ENCODE measurements at places on chromosomes 5 and 9.

DNA sequence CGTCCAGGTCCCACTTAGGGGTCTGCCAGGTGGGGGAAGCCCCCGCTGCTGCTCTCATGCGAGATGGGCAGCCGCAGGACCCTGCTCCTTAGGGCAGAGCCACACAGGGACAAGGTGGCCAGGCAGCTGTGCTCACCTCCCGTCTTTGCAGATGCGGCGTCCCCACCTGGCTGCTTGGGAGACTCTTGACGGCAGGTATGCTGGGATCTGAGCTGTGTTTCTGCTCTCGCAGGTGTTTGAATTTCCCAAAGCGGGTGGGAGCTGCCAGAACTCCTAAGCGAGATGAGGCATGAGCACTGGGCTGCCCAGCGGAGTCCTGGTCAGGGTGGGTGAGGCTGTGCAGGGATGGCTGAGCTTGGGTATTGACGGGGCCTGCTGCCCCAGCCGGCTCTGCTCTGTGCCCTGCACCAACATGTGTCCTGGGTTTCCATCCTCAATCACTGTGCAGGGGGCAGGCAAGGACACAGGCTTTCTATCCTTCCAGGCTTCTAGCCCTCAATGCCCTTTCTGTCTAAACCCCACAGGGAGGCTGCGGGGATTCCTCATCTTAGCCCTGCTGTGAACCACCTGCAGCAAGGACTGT is 151.4 kb downstream of the ICE1 start:
- no peak for DNase-seq

- DNase-seq: no peak
Observed at GRCh38 chr5:110865400-110866094, 126.7 kb downstream of the SLC25A46 start.

DNA sequence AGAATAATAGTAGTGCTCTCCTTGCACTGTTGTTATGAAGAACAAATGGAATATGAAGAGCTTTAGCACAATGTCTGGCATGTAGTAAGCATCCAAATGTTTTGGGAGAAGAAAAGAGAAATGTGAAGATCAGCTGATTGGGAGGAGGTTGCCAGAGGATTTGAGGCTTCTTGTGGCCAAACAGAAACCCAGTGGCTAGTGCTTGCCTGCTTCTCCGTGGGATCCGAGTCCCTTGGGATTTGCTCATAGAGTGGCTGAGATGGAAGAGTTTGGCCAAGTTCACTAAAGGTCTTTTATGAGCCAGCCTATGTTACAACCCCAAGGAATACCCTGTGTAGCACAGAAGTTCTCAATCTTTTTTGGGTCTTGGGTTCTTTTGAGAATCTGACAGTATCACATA is 86.0 kb downstream of the ANGPTL2 start:
- no peak for DNase-seq

GRCh38 chr5:1856596-1857255 is 26.0 kb downstream of the IRX4 start:
- DNase-seq: no peak

GRCh38 chr5:66829358-66829674 is 233.1 kb downstream of the MAST4 start:
- DNase-seq: no peak

DNA sequence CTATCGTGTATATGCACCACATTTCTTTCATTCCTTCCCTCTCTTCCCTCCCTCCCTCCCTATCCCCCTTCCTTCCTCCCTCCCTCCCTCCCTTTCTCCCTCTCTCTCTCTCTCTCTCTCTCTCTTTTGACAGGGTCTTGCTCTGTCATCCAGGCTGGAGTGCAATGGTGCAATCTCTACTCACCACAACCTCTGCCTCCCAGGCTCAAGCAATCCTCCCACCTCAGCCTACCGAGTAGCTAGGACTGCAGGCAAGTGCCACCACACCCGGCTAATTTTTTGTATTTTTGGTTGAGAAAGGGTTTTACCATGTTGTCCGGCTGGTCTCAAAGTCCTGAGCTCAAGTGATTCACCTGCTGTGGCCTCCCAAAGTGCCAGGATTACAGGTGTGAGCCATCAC is 1.1 kb upstream of the ANKS6 start:
- DNase-seq: no peak

GRCh38 chr5:181195249-181195761 is 9.7 kb downstream of the TRIM7 start:
- no peak for DNase-seq

DNA sequence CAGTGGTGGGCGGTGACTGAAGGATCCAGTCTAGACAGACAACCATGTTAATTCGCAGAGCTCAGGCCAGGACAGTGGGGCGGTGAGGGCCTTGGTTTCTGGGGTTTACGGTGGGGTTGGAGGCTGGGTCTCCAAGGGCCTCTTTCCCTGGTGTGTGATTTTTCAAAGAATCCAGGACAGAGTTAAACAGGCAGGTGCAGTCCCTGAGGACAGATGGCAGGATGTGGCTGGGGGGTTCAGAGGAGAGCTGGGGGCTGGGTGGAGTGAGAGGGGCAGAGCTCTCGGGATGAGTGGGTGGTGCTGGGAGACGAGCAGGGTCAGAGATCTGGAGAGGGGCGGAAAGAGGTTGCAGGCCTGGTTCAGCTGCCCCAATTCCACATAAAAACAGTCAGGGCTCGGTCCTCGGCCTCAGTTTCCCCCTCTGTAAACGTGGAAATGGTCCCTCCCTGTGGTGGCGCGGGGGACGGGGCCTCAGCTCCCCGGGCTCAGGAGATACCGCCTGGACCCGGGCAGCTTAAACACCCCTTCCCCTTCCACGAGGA is 145.9 kb downstream of the GAPVD1 start:
- DNase-seq: no peak

GRCh38 chr9:4353236-4353635 is 53.4 kb upstream of the GLIS3 start:
- no peak for DNase-seq
